Transverse colon (tissue), 4 donors: ENCODE measurements at places on chromosomes 6 and 20.

- DNase-seq = no peak
Measured at GRCh38 chr6:152223636-152224035, 413.5 kb downstream of the SYNE1 start.

- DNase-seq = no peak
Measured at GRCh38 chr6:151493804-151494234, at the start of gene CCDC170. Gene CCDC170, plus strand, starts transcription at chr6:151494017. Its CDS starts 112 bp downstream, at chr6:151494129.

GRCh38 chr6:169096388-169096787 is 157.3 kb downstream of the THBS2 start:
- DNase-seq = no peak

DNA sequence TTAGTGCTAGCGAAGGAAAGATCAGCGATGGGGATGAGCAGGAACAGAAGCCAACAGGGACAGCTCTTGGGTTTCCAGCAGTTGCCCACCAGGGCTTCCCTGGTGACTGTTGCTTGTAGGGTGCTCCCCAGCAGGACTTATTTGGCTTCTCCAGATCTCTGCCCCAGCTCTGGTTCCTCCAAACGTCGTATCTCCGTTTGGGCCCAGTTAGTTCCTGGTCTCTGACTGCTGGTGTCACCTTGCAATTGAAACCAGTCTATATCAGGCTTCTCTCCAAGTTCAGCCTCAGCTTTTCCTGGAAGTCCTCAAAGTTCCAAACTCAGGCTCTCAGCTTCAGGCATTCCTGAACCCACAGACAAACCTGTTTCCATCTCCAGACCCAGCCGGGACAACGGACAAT is 70.8 kb upstream of the NXT1 start:
- DNase-seq = no peak

DNA sequence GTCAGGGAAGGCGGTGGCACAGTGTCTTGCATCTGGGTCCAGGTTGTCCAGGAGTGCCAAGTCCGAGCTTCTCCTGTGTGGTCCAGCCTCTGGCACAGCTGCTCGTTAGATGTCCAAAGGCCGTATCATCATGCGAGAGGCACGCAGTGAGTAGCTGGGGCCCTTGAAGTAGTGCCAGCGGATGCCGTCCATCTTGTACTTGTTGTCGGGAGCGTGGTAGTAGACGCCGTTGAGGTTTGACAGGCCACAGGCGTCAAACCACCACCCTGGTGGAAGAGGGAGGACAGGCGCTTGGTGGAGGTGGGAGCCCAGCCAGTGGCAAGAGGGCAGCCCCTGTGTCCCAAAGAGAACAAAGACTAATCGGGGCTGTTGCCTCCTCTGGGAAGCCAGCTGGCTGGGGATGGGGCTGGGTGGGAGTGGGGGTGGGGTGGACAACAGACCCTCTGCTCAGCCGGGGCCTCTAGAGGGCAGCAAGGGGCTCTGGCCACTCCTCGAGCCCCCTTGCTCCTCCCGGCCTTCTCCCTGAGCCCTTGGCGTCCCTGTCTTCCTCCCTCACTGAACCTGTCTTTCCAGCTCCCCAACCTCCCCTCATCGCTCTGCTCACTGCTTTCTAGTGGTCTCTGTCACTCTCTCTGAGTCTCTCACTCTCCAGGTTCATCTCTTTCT is 39.5 kb downstream of the FAM110A start:
- DNase-seq = no peak

DNA sequence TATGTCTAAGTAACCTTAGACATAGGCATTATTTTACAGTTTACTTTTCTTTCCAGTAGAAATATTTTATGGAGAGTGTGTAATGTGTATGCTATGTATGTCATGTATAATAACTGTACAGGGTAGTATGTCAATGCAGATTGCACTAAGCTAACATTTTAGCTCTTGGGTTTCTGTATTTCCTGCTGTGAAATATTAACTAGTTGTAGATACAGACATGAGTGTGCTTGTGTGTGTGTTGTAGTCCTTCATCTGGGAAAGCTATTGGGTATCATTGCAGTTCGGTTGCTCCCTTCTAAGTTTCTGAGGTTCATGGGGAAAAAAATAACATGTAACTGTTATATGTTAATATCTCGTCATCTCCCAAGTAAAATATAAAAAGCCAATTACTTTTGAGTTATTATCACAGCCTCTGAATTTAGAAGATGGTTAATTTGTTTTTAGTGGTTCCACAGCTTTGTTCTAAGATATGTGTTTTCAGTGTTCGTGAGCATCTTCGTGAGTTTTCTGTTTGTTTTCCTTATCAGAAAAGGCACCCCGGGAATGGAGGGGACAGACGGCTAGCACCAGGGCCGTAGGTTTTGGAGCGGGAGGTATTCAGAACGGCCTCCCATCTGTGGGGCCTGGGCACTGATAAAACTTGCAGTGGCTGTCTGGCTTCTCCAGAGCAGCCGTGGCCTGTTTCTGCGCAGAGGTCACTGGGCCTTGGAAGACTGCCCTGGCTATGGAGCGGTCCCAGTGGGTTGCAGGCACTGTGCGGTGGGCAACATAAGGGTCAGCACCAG is 215.0 kb downstream of the ARID1B start:
- DNase-seq = no peak

DNA sequence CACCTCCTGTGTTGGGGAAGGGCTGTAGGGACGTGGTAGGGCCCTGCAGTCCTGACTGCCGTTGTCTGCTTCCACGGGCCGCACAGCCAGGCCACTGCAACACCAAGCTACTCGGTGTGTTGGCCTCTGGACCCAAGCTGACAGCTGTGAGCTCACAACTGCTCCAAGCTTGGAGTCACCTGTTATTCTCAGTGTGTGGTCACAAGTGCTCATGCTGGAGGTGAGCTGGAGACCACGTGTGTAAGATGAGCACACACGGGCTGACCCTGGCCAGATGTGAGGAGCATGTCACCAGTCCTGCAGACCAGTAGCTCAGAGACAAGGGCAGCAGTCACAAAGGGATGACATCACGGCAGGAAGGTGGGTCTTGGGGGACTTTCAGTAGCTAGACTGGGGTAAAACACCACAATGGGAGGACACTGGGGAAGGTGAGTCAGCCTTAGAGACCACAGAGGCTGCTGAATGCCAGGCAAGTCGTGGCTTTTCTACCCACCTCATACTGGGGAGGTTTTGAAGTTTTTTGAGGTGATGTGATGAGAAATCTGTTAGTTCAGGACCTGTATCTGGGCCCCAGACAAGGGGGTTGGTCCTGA is 87.3 kb downstream of the FAM120B start:
- no peak for DNase-seq

DNA sequence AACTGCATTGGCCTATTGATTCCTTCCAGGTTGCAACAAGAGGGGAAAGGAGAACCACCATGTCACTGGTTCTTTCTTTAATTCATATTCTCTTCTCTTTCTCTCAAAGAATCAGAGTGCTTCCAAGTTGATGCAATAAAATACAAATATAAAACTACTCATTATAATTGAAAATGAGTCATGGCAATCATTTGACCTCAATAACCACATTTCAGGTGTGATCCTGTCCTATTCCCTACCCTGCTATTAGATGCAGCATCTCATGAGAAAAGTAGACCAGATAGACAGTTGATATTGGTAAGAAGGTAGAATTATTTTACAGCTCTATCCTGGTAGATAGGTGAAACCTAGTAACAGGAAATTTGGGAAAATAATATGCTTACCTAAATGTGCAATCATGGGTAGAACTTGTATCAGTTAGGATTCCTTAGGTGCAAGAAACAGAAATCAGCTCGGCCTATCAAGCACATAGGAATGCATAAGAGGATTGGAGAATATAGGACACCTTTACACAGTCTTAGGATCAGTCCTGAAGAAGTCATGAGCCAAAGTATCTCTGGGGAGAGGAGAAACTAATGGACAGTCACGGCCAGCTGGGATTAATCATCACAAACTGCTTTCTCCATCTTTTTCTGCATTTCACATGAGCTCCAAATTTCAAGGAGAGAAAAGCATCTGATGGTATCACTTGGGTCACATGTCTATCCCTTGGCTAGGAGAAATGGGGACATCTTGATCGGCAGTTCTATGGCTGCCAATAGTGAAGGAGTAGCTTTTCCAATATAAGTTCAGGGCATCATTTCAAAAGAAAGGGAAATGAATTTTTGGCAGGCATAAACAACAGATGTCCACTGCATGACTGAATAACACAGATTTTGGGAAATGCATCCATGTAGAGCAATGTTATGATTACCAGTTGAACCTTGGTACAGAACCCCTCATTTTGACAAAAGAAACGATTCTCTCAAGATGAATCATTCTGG is 19.3 kb upstream of the RNF146 start:
- no peak for DNase-seq

DNA sequence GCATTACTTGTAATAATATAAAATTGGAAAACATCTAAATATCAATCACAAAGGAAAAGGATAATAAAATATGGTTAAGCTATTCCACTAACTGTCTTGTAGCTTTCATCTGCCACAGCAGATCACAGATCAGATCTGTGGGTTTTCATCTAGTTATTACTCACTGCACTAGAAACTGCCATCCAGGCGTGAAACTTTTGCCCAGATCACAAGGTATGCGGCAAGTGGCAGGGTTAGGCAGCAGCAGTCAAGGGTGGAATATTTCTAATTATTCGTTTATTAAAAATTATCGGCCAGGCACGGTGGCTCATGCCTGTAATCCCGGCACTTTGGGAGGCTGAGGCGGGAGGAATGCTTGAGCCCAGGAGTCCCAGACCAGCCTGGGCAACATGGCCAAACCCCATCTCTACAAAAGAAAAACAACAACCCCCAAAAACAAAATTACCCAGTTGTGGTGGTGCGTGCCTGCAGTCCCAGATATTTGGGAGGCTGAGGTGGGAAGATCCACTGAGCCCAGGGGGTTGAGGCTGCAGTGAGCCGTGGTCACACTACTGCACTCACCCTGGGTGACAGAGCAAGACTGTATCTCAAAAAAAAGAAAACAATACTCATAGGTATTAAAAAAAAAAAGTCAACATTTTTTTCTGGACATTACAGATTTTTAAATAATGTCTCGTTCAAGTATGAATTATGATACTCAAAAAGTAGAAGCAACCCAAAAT is 32.1 kb downstream of the BEND3 start:
- DNase-seq = no peak

GRCh38 chr6:144347448-144347759 is 62.3 kb downstream of the UTRN start:
- DNase-seq = no peak

- DNase-seq = no peak
Measured at GRCh38 chr6:76861403-76861802, 601.9 kb downstream of the HTR1B start.

DNA sequence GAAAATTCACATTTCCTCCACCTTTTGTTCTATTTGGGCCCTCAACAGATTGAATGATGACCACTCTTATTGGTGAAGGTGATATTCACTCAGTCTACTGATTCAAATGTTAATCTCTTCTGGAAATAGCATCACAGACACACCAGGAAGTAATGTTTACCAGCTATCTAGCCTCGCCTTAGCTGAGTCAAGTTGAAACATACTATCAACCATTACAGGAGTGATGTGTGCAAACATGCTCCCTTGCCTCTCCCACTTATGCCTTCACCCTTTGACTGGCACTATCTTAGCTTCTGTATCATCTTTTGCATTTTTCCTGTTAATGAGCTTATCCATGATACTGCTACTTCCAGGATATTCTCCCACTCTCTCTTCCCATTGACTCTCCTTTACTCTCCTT is 191.9 kb downstream of the CENPW start:
- DNase-seq = no peak

DNA sequence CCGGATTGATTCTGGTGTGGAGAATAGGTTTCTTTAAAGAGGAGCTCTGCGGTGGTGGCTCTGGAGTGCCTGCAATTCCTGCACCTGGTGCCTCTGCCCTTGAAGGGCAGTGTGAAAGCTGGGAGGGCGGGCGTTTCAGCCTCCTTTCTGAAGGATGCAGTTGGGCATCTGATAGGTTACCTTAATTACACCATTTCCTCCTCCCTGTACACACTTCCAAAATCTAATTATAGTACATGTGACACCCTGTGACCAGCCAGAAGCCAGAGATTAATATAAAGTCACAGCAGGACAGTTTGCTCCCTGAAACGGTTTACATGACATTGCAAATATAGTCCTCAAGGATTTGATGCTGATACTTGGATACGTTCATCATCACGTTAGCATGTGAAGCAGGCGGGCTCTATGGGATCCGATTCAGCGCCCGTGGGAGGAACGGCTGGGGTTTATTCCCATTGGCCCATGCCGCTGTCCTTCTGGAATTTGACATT is 548.2 kb downstream of the QKI start:
- DNase-seq = no peak

DNA sequence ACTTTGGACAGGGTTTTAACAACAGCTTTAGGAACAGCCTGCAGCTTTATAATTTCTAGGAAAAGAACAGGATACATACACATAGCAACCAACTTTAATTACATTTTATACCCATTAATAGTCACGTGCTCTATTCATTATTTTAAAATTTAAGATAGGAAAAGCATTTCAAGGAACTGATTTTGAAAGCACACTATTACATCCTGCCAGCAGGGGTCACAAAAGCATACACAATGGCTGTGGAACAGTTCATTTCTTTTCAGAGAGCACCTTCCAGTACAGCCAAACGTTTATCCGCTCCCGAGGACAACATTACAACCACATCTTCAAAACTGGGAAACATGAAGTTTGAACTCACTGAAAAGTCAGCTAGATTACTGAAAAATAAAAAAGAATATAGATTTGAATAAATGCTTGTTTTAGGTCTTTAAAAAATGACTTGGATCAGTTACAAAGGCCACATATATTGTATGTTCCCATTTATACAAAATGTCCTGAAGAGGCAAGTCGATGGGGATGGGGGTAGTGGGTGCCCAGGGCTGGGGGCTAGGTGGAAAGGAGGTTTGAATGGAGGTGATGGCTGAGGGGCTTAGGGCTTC is 104.6 kb upstream of the EXOC2 start:
- DNase-seq = peak; percentile 46

DNA sequence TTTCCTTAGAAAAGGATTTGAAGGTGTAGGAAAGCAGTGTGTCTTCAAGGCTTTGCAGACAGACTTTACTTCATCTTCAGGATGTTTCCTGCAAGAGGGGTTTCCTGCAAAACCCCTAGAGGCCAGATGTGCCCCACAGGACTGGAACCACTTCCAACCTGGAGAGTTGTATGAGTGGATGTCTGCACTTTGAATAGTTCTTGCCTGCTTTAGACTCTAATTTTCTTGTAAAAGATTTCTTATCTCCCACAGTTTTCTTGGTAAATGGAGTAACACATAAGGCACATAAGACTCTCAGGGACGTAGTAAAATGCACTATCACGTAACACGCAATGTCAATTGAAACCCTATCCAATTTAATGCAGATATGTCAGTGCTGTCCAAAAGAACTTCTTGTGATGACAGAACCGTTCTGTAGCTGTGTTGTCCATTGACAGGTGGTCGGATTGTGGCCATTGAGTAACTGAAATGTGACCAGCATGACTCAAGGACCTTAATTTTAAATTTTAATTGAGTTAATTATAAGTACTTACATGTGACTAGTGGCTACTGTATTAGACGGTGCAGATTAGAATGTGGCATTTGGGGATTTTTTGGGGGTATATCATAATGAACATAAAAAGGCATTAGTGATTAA is 118.7 kb downstream of the JARID2 start:
- no peak for DNase-seq

GRCh38 chr20:29306390-29307072 is 1950.9 kb upstream of the DEFB115 start:
- no peak for DNase-seq
